Upper lobe of right lung (tissue), 1 donor: ENCODE measurements at places on chromosomes 2 and 18. TPM values are rescaled to one million over a fixed set of nuclear protein-coding genes. Genes with fewer than 3 reads are reported as not detected.

The GPR55 gene
- total RNA-seq = 1.2 TPM

DNA sequence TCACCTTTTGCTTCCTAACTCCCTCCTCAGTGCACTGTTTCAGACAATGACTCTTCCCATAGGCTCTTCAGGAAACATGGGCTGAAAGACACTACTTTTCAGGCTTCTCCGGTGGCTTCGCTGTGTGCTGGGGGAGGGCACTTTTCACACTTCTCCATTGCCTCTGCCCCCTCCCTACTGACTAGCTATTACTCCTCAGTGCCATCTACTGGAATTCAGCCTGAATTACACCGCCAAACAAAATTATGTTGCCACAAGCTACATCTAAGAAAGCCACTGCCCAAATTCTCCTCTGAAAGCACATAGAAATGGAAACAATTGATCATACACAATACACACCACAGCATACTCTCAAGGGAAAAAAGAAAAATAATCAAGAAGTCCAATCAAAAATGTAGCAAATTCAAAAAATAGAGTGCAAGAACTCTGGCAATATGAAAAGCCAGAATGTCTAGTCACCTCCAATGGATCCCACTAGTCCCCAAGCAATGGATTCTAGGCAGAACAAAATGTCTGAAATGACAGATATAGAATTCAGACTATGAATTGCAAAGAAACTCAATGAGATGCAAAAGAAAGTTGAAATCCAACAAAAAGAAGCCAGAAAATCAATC is 1139.4 kb upstream of the GYPC start:
- no peak overlapping the region for H3K4me3 ChIP-seq
- no peak for DNase-seq
- no peaks in the 10 kb centered on the region for H3K4me1 ChIP-seq
- no peak overlapping the region for H3K27ac ChIP-seq
- H3K27me3 ChIP-seq = no peaks in the 10 kb centered on the region

DNA sequence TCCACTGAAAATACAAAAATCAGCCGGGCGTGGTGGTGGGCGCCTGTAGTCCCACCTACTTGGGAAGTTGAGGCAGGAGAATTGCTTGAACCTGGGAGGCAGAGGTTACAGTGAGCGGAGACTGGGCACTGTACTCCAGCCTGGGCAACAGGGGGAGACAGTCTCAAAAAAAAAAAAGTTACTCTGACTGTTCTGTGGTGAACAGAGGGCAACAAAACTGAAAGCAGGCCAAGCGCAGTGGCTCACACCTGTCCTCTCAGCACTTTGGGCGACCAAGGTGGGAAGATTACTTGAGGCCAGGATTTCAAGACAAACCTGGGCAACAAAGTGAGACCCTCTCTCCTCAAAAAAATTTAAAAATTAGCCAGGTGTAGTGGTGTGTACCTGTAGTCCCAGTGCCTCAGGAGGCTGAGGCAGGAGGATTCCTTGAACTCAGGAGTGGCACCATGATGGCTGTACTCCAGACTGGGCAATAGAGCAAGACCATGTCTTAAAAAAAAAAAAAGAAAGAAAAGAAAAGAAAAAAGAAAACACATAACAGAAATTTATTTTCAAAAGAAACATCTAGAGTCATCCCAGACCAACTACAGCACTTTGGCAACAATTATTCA is 13.6 kb upstream of the RTN4 start:
- H3K27ac ChIP-seq = no peak overlapping the region
- H3K27me3 ChIP-seq = no peaks in the 10 kb centered on the region
- H3K4me3 ChIP-seq = no peak overlapping the region
- H3K4me1 ChIP-seq = no peaks in the 10 kb centered on the region
- H3K36me3 ChIP-seq = no peaks in the 10 kb centered on the region
- DNase-seq = no peak

DNA sequence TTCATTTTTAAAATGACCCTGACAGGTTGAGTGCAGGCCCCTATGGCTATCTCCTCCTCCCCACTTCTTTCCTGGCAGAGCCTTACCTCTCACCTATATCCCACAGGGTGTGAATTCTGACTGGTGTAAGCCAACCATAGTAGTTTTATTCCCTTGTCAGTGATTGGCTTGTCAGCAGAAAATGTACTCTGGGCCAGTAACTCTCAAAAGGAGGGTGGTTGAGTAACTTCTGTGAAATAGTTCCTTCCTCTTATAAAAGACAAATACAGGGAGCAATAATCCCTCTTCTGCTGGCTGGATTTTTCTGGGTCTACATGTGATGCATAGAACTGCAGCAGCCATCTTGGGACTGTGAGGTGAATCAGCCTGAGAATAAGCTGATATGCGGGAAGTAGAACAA is 83.4 kb downstream of the RAPH1 start:
- no peaks in the 10 kb centered on the region for H3K27me3 ChIP-seq
- H3K4me1 ChIP-seq = no peaks in the 10 kb centered on the region
- no peak overlapping the region for H3K27ac ChIP-seq
- H3K4me3 ChIP-seq = no peak overlapping the region

GRCh38 chr2:25343187-25343825 is 1.6 kb upstream of the DNMT3A start:
- H3K27me3 ChIP-seq = no peaks in the 10 kb centered on the region
- DNase-seq = no peak
- H3K27ac ChIP-seq = no peak overlapping the region
- no peak overlapping the region for H3K4me3 ChIP-seq
- H3K36me3 ChIP-seq = no peaks in the 10 kb centered on the region
- peaks cover 19% of the 10 kb centered on the region for H3K4me1 ChIP-seq

DNA sequence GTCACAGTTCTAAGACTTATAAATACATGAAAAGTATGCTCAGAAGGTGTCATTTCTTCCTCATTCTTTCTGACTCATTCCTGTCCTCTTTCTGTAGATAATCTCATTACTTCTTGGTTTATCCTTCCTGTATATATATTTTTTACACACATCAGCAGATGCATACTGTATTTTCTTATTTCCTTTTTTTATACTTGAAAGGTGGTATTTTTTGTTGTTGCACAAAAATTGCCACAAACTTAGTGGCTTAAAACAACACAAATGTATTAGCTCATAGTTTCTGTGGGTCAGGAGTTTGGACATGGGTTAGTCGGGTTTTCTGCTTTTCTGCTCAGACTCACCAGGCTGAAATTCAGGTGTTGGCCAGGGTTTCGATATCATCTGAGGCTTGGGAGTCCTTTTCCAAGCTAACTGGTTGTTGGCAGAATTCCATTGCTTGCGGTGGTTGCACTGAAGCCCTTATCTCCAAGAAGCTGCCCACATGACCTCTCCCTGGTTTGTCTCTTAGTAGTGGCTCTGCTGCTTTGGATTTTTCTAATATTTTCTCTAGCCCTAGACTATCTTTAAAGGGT is 162.6 kb downstream of the FMNL2 start:
- peaks cover 21% of the 10 kb centered on the region for H3K4me1 ChIP-seq
- H3K27ac ChIP-seq = no peak overlapping the region

The ACMSD gene
- total RNA-seq = not detected

DNA sequence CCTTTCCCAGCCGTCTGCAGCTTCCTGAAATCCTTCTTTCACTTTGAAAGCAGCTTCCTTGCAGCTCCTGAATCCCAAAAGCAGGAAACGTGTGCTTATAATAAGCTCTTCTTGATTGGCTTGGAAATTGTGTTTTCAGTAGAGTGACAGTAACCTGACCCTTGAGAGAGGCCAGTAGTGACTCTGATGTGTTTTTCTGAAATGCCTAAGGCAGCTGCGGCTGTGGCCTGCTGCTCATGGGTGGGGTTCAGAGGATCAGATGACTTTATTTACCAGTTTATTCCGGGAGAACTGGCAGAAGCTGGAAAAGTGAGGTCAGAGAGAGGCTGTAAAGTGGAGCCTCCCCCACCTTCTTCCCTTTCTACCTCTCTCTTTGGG is 31.9 kb upstream of the RPIA start:
- peaks cover 5% of the 10 kb centered on the region for H3K4me1 ChIP-seq
- no peaks in the 10 kb centered on the region for H3K36me3 ChIP-seq
- H3K27ac ChIP-seq = peak overlapping the region; percentile 8
- H3K4me3 ChIP-seq = no peak overlapping the region
- no peak for DNase-seq

- no peak overlapping the region for H3K27ac ChIP-seq
- peaks cover 30% of the 10 kb centered on the region for H3K4me1 ChIP-seq
- H3K36me3 ChIP-seq = no peaks in the 10 kb centered on the region
- no peaks in the 10 kb centered on the region for H3K27me3 ChIP-seq
Observed at GRCh38 chr18:7575465-7576028, 8.4 kb downstream of the PTPRM start.

The UGT1A7 gene
- total RNA-seq = not detected

DNA sequence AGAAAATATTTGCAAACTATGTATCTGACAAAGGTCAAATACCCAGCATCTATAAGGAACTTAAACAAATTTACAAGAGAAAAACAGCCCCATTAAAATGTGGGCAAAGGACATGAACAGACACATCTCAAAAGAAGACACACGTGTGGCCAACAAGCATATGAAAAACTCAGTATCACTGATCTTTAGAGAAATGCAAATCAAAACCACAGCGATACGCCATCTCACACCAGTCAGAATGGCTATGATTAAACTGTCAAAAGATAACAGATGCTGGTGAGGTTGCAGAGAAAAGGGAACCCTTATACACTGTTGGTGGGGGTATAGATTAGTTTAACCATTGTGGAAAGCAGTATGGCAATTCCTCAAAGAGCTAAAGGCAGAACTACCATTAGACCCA is 64.3 kb upstream of the RBMS1 start:
- no peak for DNase-seq
- no peak overlapping the region for H3K4me3 ChIP-seq
- H3K4me1 ChIP-seq = no peaks in the 10 kb centered on the region
- no peak overlapping the region for H3K27ac ChIP-seq
- no peaks in the 10 kb centered on the region for H3K36me3 ChIP-seq

GRCh38 chr2:109058191-109058632 is 69.2 kb upstream of the EDAR start:
- no peaks in the 10 kb centered on the region for H3K36me3 ChIP-seq
- DNase-seq = no peak
- H3K27ac ChIP-seq = no peak overlapping the region

DNA sequence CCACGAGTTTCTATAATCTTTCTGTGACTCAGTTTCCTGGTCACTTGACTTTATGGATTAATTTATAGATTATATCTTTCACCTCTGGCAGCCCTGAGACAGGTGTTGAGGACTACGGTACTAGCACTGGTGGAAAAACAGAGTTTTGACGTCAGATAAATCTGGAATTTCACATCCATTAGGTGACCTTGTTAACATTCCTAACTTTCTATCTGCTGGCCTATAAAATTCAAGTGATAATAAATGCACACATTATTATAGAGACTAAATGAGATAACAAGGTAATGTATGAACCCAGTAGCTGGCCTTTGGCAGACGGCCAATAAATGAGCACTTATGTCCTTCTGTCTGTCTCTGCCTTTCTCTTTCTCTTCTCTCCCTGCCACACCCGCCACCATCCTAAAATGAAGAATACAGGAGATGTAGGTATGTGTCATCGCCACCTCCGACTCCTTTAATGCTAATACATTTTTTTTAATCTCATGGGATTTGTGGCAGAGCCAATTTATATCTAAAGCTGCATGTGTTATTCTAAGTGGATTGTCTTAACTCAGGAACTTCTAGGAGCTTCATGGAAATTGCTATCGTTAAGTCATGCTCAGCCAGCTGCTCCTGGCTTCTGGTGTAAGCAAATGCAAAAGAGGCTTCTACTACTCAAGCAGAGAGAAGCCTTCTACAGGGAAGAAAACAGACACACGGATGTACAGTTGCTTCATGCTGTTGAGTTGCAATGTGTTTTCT is 2.3 kb downstream of the TM4SF20 start:
- DNase-seq = no peak
- H3K4me1 ChIP-seq = no peaks in the 10 kb centered on the region
- no peaks in the 10 kb centered on the region for H3K27me3 ChIP-seq
- no peak overlapping the region for H3K27ac ChIP-seq

GRCh38 chr2:101717071-101717845 is 19.8 kb downstream of the MAP4K4 start:
- H3K4me1 ChIP-seq = peaks cover 13% of the 10 kb centered on the region
- DNase-seq = no peak
- no peaks in the 10 kb centered on the region for H3K36me3 ChIP-seq
- no peaks in the 10 kb centered on the region for H3K27me3 ChIP-seq

DNA sequence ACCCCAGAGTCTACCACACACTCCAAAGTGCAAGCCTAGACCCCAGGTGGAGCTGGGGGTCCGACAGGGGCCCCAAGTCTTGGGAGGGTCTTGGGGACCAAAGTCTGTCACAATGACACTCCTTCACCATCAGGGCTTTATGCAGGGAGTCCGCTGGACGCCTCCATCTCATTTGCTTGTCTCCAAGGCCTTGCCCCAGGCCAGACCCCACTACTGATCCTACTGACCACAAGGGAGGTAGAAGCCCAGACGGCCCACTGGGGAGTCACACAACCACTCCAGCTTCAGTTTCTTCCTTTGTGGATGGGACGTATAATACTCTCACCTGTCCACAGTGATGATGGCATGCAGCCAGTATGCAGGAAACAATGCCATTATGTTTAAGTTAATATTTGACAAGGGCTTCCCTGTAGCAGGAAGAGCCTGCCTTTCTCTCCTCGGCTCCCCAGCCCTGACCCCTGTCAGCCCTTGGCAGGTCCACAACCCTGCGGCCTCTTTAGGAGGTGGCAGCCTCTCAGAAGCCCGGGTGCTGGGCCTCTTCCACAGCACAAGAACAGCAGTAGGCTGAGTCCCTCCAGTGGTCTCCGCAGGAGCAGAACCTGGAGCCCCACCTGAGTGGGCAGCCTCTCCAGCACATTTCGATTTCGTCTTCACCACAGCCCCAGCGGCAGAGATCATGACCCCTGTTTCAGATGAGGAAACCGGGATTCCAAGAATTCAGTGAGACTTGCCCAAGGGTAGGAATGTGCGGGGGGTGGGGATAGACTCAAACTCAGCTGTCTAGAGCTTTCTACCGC is 6.5 kb downstream of the BIN1 start:
- no peak overlapping the region for H3K4me3 ChIP-seq
- H3K27me3 ChIP-seq = no peaks in the 10 kb centered on the region
- DNase-seq = peak; percentile 61
- H3K4me1 ChIP-seq = no peaks in the 10 kb centered on the region
- H3K36me3 ChIP-seq = no peaks in the 10 kb centered on the region
- no peak overlapping the region for H3K27ac ChIP-seq

The TWIST2 gene
- 12.2 TPM for total RNA-seq

GRCh38 chr18:58793361-58793760 is 71.3 kb upstream of the ZNF532 start:
- no peak overlapping the region for H3K27ac ChIP-seq
- peaks cover 9% of the 10 kb centered on the region for H3K4me1 ChIP-seq
- H3K27me3 ChIP-seq = no peaks in the 10 kb centered on the region
- H3K36me3 ChIP-seq = no peaks in the 10 kb centered on the region
- no peak for DNase-seq

DNA sequence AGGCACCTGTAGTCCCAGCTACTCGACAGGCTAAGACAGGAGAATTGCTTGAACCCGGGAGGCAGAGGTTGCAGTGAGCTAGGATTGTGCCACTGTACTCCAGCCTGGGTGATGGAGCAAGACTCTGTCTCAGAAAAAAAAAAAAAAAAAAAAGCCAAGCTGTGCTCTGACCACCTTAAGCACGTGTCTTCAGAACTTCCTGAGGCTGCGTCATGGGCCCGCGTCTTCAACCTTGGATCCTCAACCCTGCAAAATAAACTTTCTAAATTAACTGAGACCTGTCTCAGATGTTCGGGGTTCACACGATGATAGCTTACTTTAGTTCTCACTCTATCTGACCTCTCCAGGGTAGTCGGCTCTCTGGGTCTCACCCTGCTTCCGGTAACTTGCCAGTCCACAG is 65.8 kb upstream of the CABLES1 start:
- H3K4me3 ChIP-seq = no peak overlapping the region
- H3K4me1 ChIP-seq = peaks cover 10% of the 10 kb centered on the region
- peak overlapping the region; percentile 58 for H3K27ac ChIP-seq
- H3K27me3 ChIP-seq = no peaks in the 10 kb centered on the region
- no peaks in the 10 kb centered on the region for H3K36me3 ChIP-seq
